Right renal pelvis (tissue), 4 donors: ENCODE measurements at places on chromosomes 2 and 18.

DNA sequence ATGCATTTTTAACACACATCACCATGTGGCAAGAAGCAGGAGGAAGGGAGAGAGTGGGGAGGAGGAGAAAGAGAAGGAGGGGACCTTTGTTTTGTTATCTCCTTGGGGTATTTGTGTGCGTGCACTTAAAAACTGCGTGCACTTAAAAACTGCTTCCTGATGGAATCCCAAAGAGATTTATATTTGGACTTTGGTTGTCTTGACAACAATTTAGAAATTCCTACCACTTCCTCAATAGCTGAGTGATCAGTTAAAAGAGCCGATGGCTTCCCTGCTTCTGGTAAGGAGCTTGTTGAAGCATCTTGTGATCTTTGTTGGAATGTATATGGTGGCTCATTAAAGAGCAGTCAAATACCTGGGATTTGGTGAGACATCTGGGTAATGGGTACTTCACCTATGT lies 4.5 kb downstream of the RAB31 start:
- no peak for DNase-seq

- no peak for DNase-seq
These were observed 4.9 kb downstream of the GPR55 start for GRCh38 chr2:230920167-230920566.

DNA sequence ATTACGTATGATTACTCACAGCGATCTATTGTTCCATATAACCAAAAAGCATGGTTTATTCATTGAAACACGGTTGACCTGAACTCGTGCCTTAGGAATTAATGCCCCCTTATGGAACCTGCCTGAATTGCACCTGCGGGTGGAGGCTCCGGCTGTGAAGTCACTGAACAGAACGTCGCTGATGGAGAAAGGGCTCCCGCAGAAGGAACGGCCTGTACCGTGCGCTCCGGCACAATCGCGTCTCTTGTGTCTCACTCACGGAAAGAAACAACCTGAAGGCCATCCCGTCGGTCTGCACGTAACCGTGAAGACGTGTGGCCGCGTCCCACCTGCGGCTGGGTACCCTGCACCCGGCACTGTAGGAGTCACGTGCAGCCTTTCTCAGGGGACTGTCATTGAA lies 133.1 kb downstream of the NFATC1 start:
- DNase-seq: peak; percentile 71

DNA sequence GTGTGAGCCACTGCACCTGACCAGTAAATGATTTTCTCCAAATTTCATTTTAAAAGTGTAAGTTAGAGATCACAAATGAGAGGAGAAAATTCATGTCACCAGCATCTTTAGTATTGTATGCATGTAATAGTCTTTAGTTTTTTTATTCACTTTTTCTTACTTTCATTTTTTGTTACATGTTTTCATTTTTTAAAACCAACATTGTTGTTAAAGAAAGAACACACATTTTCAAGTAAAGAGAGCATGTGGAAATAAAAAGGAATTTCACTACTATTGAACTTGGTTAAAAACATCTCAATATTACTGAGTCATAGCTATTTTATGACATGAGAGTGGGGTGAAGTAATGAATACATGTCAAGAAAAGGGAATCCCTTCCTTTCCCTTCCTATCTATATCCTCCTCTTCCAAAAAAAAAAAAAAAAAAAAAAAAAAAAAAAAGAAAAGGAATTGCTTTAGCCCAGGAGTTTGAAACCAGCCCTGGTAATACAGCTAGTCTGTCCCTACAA lies 29.1 kb upstream of the PMAIP1 start:
- DNase-seq: no peak

DNA sequence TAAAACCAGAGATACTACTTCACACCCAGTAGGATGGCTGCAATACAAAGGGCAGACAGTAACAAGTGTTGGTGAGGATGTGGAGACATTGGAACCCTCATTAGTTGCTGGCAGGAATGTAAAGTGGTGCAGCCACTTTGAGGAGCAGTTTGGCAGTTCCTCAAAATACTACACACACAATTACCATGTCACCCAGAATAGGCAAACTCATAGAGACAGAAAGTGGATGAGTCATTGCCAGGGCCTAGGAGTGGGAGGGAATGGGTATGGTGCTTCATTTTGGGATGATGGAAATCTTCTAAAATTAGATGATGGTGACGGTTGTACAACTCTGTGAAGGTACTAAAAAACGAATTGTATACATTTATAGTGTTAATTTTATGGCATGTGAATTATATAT lies 54.8 kb downstream of the ATP9B start:
- no peak for DNase-seq

DNA sequence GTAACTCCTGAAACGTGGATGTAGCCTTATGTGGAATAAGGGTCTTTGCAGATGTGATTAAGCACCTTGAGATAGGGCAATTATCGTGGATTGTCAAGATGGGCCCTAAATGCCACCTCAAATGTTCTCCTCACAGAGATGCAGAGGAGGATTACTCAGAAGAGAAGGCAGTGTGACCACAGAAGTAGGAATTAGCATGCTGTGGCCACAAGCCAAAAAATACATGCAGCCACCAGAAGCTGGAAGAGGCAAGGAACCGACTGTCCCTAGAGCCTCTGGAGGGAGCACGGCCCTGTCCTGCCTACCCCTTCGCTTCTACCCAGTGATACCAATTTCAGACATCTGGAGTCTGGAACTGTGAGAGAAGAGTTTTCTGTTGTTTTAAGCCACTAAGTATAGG lies 47.3 kb upstream of the MGAT5 start:
- DNase-seq: no peak

DNA sequence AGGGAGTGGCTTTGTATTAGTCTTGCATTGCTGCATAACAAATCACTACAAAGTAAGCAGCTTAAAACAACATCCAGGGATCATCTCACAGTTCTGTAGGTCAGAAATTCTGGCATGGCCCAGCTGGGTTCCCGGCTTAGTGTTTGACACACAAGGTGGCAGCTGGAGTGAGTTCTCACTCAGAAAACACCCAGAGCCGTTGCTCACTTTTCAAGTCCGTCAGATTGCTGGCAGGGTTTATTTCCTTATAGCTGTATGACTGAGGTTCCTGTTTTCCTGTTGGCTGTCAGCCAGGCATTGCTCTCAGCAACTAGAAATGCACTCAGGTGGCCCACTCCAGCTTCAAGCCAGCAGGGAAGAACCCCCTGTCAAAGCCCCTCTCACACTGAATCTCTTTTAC lies 324.1 kb downstream of the CCDC178 start:
- DNase-seq: no peak

DNA sequence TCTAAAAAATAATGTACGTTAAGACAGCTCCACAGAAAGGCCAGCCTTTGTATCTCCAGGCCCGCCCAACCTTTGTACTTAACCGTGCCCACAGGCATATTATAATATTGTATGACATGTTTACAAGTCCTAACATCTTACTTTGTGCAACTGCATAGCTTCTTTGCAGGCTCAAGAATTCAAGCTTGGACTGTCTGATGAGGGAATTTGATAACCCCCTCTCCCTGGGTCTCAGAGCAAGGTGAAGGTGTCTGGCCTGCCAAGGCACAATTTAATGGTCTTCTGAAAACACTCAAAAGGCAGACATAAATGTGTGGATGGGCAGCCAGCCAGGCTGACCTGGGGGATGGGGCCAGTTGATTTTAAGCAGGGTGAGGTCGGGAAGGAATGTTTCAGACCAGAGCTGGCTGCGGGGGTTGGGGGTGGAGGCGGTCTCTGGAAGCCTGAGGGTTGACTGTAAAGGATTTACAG lies 732.7 kb upstream of the FANCL start:
- DNase-seq: peak; percentile 10

- no peak for DNase-seq
These were observed 90.3 kb downstream of the SLC25A12 start for GRCh38 chr2:171803757-171804156.
